Liver (tissue), 10 donors: ENCODE measurements at places on chromosomes 7 and 10. TPM values are rescaled to one million over a fixed set of nuclear protein-coding genes. Genes with fewer than 3 reads are reported as not detected.

The GPER1 gene
- total RNA-seq: 2.9 TPM

The BICC1 gene
- total RNA-seq: 6.1 TPM

The CPEB3 gene
- 2.1 TPM for total RNA-seq

The FZD8 gene
- 3.5 TPM for total RNA-seq

The CYP2E1 gene
- 2,431 TPM for total RNA-seq

The CALCR gene
- 0.19 TPM for total RNA-seq

The COL26A1 gene
- total RNA-seq: 0.89 TPM

The TPK1 gene
- total RNA-seq: 7.5 TPM

The MYPN gene
- total RNA-seq: not detected

The TACC2 gene
- 1.5 TPM for total RNA-seq

The FANK1 gene
- 0.28 TPM for total RNA-seq

DNA sequence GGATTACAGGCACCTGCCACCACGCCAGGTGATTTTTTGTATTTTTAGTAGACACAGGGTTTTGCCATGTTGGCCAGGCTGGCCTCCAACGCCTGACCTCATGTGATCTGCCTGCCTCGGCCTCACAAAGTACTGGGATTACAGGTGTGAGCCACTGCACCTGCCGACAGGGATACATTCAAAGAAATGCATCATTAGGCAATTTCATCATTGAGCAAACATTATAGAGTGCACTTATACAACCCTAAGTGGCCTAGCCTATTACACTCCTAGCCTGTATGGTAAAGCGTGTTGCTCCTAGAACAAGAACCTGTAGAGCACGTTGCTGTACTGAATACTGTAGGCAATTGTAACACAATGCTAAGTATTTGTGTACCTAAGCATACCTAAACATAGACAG, 350.3 kb downstream of the GALNT17 start:
- DNase-seq: no peak

GRCh38 chr10:486206-486605, 203.3 kb downstream of the DIP2C start:
- no peak for DNase-seq

DNA sequence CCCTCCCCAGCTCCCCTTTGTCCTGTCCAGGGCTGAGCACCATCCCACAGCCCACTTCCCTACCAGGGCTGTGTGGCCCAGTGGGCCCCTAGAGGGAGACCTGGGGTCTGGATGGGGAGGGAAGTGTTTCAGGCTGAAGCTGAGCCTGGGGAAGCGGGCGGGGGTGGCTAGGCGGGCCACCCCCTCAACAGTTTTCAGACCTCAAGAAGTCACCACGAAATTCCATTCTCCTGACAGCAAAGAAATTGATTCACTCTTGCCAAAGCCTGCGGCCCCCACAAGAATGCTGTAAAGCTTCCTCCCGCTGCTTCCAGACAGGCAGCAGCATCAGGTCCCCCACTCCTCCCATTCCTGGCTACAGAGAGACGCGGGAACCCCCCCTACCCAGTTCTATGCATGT, 2.5 kb upstream of the LFNG start:
- DNase-seq: no peak

GRCh38 chr10:14593806-14594205, 180.9 kb downstream of the FAM107B start:
- no peak for DNase-seq

DNA sequence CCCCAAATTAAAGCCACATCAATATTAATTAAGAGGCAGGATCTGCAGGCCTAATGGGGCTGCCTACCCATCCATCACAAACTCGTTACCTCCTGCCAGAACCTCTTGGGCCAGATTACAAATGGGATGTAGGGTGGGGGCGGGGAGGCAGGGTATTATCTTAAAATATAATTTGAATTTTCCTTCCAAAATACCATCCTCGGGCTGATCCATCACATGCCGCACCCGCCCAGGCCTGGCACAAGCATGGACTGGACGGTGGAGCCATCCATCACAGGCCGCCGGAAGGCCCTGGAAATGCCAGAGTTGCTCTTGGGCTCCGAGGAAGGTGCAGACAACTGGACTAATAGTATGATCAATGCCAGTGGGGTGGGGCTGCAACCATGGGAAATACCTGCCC, 212.8 kb downstream of the GRID1 start:
- DNase-seq: no peak

GRCh38 chr7:73737491-73738219, 947 bp downstream of the ABHD11 start:
- DNase-seq: no peak

DNA sequence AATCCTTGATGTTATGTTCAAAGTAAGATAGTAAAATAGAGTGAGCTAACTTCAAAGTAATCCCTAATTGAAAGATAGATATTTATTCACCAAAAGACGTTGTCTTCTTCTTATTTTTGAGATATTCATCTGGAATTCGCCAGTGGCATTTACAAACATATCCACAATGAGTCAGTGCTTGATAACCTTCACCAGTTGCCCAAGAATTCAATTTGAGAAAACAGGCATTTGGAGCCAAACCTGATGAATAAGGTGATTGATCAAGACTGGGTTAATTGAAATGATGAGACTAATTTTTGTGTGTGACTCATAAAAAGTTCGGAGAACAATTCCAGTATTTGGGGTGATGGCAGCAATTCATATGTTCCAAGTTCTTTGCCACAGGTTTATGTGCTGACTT, 344.0 kb downstream of the ARL4A start:
- no peak for DNase-seq

DNA sequence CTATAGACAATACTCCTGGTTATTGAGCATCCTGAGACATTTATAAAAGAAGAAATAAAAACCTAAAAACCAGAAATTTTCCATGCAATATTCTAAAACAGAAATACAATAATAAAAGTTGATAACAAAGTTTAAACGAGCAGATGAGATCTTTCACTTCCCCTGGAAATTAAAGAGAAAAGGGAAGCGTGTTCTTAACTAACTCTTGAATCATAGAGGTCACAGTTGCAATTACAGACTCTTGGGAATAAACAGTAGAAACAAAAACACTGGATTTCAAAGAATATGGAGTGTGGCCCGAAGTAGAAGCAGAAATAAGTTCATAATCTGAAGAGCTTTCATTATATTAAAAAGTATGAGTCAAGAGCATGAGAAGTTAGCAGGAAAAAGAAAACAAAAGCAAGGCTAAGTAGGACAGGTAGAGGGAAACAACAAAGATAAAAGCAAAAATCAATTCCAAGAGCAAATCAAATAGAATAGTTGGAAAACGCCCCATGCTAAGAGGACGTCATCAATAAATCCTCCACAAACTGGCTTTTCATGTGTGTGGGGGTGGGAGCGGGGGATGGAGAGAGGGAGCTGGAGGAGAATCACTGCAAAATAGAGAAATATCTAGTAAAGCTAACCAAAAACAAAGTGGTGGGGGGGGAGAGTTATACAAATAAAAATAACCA, 55.2 kb upstream of the C10orf71 start:
- no peak for DNase-seq

DNA sequence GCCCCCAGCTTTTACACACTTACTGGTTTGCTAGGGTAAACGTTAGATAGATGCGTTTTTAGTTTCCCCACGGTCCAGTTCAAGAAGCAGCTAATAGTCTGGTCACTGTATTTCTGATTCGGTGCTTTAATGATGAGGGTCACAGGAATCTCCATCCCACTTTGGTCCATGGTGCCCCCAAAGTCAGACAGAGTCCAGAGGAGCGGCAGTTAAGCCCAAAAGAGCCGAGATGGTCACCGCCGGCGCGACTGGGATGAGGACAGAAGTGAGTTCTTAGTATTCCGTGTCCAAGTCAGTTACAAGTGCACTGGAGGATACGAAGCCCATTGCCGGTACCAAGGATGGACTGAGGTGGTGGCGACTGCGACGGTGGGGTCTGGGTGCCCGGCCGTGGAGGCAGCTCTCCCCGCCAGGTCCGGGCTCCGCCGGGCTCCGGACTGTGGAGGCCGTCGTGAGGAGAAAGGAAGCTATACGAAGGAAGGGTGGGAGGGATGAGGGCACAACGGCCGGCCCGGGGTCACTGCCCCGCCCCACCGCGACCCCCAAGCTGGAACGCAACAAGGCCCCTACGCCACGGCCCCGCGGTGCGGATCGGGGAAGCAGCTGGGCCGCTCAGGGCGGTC, 663 bp downstream of the HERPUD2 start:
- DNase-seq: no peak

DNA sequence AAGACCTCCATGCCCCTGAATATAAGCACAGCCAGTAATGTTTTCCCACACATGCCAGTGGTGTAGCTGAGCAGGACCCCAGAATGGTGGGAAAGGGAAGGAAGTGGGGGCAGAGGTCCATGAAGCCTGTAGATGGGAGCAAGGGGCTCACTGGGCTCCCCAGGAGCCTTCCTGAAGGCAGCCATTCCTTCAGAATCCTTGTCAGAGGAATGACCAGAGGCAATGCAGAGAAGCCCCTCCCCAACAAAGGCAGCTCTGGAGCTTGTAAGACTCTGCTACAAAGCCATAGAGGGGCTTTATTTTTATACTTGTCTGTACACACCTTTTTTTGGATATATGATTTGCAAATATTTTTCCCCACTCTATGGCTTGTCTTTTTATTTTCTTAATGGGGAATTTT, 165.0 kb upstream of the TCF7L2 start:
- DNase-seq: no peak

DNA sequence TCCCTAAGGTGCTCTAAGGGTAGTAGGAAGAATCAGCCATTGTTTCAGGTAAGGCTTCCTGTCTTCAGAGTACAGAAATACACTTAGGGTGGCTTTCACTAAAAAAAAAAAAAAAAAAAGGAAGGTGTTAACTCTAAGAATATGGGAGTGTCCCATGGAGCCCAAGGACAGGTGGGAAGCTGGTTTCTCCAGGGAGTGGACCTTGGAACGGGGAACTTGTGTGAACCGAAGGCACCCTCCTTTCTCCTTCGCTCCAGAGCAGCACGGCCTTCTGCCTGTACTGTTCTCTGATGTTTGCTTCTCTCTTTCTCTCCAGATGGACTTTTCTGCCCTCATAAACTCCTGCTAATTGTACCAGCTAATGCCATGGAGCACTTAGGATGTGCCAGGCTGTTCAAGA, 6.2 kb downstream of the OPALIN start:
- no peak for DNase-seq

DNA sequence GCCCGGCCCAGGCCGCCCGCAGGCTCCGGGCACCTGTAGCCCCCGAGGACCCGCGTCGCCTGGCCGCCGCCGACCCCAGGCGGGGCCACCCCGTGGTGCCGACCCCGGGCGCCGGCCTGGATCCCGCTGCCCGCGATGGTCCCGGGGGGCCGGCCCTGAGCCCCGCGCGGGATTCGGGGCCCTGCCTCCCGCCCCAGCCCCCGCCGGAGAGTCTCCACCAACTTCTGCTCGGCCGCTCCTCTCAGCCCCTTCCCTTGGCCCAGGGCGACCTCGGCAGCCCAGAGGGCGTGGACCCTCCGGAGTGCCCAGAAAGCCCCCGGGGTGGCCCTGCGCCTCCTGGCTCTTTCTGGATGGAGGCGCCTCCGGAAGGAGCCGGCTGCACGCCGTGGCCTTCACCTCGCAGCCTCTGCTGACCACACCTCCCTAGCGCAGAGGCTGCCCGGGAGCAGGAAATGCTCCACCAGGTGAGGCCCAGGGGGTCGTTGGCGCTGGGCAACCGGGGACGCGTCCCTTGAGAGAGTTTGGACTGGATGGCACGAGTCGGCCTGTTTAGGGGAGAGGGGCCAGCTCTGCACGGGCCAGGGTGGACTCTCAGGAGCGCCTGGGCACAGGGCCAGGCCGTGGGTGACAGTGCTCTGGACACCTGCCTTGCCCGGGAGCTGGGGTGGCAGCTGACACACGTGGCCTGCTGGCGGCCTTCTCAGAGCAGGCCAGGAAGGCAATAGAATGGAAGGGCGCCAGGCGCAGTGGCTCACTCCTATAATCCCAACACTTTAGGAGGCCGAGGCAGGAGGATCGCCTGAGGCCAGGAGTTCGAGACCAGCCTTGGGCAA, 529 bp downstream of the ZNF853 start:
- DNase-seq: no peak

DNA sequence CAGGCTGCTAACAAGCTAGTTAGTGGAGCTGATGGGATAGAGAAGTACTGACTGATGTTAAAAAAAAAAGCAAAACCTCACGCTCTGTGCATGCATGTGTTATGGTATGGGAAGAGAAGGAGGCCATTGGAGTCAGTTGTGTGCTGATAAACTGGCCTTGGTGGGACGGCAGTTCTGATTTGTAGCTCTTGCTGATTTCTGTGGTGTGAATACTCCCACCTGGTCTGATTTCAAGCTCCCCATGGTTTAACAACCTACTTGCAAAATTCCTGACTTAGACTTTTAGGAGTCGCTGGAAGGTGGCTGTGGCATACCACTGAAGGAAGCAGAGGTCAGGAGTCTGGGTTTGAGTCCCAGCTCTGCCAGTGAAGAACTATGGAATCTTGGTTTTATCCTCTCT, 15.2 kb downstream of the CAMK1D start:
- DNase-seq: no peak

DNA sequence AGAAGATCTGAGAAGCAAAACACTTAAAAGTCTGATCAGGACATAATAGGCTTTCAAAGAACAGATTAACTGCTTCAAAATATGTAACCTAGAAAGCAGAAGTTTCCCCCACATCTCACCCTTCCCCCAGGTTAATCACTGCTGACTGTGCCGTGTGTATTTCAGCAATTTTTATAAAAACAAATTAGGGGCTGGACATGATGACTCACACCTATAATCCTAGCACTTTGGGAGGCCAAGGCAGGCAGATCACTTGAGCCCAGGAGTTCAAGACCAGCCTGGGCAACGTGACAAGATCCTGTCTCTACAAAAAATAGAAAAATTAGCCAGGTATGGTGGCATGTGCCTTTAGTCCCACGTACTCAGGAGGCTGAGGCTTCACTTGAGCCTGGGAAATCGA, 67.6 kb upstream of the GATA3 start:
- DNase-seq: no peak

- DNase-seq: no peak
Observed at GRCh38 chr7:120337308-120337907, 64.4 kb downstream of the KCND2 start.

DNA sequence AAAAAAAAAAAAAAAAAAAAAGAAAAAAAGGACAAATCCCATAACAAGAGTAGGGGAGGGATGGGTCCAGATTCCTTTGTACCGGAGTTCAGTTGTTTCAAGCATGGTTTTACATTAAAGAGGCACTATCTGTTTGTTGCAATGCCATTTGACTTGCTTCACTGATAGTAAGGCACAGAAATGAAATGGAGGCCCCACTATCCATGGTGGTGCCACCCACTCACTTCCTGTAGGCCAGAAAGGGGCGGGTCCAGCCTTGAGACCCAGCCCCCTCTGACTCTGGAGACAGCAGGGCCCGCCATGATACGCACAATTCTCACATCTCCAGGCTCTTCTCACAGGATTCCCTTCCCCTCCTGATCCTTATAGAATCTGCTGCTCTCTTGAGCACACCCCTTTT, 100.0 kb downstream of the CLEC2L start:
- no peak for DNase-seq
